ENCODE measurements at places on chromosomes 13 and 19.

GRCh38 chr19:35389192-35389861 lies 18.5 kb downstream of the GPR42 start:
- DNase-seq = no peak

DNA sequence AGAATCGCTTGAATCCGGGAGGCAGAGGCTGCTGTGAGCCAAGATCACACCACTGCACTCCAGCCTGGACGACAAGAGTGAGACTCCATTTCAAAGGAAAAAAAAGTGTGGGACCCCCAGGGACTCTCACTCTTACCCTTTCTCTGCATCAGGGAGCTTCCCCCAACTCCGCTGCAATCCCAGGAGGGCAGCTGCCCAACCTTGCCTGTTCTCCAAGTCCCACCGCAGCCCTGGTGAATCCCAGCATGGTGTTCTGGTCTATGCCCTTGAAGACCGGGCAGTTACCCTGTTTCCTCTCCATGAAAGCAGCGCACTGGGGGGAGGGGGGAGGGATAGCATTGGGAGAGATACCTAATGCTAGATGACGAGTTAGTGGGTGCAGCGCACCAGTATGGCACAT lies 35.7 kb upstream of the DPRX start:
- no peak for DNase-seq

GRCh38 chr13:75660694-75661093 lies 24.6 kb downstream of the LMO7 start:
- no peak for DNase-seq

DNA sequence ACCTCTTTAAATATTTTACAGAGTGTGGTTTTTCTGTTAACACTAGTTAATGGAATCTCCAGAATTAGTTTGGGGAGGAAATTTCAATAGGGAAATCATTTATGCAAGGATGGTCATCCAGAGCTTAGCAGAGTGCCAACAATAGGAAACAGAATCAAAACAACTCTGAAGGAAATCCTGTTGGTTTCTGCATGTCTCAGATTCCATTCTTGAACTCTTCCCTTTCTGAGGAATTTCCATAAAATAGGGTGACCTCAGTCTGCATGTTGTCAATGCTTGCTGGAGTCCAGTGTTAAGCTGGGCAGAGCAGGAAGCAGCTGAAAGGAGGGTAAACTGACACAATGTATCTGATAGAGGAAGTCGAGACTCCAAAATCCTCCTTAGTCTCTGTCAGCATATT lies 16.9 kb downstream of the CBY2 start:
- DNase-seq = no peak

- no peak for DNase-seq
These were observed 216.4 kb downstream of the SLITRK5 start for GRCh38 chr13:87887459-87888123.

GRCh38 chr13:112781881-112782361 lies 92.1 kb downstream of the ATP11A start:
- no peak for DNase-seq

DNA sequence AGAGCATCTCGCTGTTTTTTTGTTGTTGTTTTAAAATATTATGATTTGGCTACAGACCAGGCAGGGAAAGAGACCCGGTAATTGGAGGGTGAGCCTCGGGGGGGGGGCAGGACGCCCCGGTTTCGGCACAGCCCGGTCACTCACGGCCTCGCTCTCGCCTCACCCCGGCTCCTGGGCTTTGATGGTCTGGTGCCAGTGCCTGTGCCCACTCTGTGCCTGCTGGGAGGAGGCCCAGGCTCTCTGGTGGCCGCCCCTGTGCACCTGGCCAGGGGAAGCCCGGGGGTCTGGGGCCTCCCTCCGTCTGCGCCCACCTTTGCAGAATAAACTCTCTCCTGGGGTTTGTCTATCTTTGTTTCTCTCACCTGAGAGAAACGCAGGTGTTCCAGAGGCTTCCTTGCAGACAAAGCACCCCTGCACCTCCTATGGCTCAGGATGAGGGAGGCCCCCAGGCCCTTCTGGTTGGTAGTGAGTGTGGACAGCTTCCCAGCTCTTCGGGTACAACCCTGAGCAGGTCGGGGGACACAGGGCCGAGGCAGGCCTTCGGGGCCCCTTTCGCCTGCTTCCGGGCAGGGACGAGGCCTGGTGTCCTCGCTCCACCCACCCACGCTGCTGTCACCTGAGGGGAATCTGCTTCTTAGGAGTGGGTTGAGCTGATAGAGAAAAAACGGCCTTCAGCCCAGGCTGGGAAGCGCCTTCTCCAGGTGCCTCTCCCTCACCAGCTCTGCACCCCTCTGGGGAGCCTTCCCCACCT lies 183.3 kb downstream of the KDM4B start:
- no peak for DNase-seq

- no peak for DNase-seq
These were observed 46.6 kb upstream of the SLC15A1 start for GRCh38 chr13:98798849-98799645.

- DNase-seq = no peak
These were observed 86.3 kb downstream of the URI1 start for GRCh38 chr19:30028118-30028991.

DNA sequence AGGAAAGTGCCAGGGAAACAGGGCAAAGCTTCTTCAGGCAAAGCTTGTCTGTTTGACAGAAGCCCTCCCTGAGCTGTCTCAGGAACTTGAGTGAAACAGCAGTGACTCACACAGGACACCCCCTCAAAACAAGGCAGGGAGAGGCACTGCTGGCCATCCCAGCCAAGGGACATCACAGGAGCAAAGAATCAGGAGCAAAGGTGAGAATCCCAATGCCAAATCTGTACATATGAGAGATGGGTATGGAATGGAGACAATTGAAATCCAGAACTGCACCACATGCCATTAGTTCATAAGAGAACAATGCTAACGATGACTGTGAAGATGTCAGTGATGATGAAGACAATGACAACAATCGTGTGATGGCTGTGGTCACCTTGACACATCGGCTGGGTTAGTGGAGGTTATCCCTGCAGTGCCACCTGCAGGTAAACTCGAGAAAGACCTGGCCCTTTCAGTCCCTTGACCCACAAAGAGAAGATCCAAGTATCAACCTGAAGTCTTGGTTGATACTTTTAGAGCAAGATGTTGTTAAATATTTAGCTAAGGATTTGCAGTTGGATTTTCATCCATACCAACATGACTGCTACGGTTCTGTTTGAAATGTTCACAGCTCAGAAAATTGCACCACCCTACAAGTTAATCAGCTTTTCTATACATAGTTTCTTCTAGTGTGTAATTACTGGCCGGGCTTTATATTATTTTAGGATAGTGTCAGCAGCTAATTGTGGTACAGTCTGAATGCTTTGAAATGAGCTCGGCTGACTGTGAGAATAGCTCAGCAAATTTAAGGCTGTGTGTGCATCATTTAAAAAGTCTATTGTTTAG lies 42.0 kb upstream of the IPO5 start:
- no peak for DNase-seq

DNA sequence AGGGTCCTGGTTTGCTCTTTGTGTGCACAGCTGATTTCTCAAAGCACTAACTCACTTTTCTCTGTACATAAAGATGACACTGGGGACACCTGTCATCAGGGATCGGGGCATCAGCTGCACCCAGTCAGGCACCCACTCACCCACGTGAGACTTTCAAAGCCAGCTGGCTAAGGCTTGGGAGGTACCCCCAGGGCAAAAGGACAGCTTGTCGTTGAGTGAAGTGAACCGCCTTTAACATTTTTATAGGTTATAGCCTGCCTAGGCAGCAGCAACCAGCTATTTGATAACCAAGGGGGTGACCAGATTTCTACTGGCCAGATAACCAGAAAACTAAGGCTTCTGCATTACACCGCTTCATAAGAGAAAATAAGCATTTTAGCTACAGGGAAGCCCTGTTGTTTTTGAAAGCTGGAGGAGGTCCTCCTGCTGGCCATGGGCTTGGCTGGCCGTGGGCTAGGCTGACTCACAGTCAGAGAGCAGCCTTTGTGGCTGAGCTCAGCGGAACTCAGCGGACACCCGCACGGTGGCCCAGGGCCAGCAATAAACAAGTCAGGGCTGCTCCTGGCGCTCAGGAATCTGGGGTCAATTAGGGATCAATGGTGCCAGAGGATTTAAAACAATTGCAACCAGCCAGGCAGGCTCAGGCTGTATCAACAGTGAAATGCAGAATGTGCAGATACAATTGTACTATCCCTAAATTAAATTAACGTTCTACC lies 57.1 kb downstream of the ALOX5AP start:
- DNase-seq = no peak

DNA sequence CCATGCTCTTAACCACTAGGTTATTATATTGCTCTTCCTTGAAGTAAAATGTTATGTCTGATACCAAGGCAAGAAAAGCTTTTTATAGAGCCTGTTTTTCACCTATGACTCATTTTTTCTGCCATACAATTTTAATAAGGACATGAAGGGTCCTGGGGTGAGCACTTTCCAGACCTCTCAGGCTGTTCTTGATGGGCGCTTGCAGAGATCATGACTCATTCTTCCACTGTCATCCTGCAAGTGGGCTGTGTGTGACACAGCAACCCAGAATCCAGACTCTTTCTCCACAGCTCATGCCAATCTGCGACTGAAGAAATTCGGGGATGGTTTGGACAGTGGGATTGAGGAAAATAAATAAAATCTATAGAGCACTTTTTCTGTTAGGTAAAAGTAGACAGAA lies 506.7 kb upstream of the NBEA start:
- no peak for DNase-seq

DNA sequence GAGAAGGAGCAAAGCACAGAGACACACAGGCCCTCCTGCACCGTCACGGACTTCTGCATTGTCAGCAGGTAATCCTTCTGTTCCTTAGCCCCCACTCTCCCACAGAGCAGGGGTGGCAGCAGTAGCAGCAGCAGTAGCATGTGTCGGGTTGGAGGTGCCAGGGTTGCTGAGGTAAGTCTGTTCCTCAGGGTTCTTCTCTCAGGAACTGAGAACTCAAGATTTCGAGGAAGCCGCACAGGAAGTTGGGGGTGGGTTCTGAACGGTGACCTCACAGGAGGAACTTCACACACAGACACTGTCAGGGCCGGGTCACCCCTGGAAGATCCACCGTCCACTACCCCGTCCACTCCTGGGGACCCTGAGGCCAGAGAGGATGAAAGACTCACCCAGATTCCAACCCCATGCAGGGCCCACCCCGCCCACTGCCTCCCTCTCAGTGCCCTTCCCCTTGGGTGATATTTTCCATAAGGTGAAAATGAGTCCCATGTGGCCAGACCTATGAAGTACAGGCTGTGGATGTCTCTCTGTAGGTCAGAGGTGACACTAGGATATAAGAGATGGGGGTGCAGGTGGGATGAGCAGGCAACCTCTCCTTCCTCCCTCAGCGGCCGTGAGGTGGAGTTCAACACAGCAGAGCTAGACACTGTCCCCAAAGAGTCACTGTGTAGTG lies at the start of gene SIGLEC12:
Gene SIGLEC12, minus strand, starts transcription at position 207 of the 670 bp plus-strand sequence. Its CDS starts 67 bp downstream, at position 140.
- no peak for DNase-seq

DNA sequence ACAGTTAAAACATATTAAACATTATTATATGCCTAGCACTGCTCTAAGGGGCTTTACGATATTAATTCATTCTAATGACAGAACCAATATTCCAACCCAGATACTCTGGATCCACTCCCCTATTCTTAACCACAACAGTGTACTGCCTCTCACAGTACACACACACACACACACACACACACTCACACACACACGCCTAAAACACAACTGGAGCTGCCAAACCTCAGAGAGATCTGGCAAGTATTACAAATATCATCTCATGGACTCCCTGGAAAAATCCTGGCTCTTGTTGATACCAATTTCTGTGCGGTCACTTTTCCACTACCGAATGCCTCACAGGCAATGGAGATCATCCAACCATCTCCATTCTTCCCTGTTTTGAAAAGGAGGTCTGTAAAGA lies 1.3 kb downstream of the ZNF780A start:
- no peak for DNase-seq

DNA sequence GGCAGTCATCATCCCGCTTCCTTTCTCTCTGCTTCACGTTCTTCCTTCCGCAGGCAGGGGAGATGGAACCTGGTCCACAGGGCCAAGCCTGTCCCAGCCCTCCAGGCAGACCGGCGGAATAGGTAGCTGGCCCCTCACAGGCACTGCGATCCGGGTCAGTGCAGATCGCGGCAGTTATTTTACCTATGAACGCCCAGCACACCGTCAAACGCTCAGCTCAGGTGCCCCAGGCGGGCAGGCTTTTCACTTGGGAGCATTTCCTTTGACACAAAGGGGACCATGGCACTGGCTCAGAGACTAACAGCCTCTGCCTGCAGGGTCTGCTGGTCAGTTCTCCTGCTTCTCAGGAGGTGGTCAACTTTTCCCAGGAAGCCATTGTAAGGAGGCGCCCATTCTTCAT lies 97.0 kb upstream of the ZNF98 start:
- DNase-seq = no peak

All from activated naive CD8-positive, alpha-beta T cell treated with anti-CD3 and anti-CD28 coated beads, Interleukin-2, amount 50 U/mL, for 16 hours (primary cell).